Stimulated activated CD4-positive, alpha-beta T cell treated with anti-CD3 and anti-CD28 coated beads, Interleukin-1b, Interleukin-23, amount 100 ng/mL, for 1 hour (primary cell): ENCODE measurements at places on chromosomes 6 and 20.

DNA sequence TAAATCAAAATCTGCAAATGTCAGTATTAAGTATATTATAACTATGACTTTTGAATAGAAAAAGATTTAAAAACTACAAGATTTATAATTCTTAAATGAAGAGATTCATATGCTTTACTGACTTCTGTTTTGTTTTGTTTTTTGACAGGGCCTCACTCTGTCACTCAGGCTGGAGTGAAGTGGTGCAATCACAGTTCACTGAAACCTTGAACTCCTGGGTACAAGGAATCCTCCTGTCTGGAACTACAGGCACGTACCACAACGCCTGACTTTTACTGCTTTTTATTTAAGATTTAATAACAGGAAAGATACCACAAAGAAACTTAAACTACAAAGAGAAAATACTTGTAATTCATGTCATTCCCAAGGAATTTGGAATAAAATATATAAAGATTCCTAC lies 940.2 kb upstream of the CITED2 start:
- DNase-seq = no peak

DNA sequence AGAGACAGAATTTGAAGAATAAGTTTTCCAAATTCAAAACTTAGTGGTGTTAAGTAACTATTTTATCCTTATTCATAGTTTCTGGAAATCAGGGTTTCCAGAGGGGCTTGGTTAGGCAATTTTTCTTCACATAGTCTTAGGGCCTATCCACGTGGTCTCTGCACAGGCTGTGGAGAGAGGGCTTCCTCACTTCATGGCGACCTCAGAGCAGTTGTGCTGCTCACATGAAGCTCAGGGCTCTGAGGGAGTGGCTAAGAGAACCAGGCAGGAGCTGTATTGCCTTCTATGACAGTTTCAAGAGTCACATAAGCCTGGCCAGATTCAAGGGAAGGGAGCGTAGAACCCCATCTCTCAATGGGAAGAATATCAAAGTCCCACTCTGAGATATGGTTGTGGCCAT lies 13.9 kb upstream of the CD40 start:
- DNase-seq = no peak

- DNase-seq = no peak
Measured at GRCh38 chr6:39897698-39898097, 36.6 kb downstream of the MOCS1 start.

- DNase-seq = no peak
Measured at GRCh38 chr6:38033442-38033982, 214.0 kb downstream of the ZFAND3 start.

- no peak for DNase-seq
Measured at GRCh38 chr6:106115286-106115685, 29.1 kb downstream of the PRDM1 start.

GRCh38 chr20:5840411-5841002 lies 90.3 kb downstream of the SHLD1 start:
- no peak for DNase-seq

DNA sequence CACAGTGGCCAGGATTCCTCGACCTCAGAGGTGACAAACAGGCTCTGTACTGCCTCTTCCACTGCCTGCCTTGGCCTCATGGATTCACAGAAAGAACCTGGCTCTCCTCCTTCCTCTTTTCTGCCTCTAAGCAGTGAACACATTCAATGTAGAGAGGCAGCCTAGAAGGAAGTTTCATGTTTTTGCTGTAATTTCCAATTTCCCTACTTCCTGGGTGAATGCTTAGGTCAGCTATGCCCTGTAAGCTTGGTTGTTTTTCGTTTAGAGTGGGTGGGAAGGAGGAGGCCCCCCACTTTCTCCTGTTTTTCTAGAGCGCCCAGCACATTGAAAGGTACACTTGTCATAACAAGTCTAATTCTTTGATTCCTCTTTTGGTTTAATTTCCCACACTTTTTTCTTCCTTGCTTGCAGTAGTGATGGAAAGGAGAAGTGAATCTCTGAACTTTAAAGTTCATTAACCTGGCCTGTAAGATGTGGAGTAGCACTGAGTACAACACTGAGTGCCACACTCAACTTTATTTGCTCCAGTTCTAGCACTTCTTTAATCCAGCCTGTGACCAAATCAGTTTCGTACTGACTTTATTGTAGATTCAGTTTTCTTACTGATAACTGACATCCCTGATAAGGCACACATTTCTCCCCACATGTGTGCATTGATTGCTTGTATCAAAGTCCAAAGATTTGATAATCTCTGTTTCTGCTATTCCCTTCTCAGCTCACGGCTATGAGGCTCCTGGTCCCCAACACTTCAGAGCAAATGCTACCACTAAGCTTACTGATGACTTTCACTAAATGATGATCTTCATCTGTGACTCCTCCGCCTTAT lies 100.0 kb upstream of the MAN1A1 start:
- DNase-seq = no peak

DNA sequence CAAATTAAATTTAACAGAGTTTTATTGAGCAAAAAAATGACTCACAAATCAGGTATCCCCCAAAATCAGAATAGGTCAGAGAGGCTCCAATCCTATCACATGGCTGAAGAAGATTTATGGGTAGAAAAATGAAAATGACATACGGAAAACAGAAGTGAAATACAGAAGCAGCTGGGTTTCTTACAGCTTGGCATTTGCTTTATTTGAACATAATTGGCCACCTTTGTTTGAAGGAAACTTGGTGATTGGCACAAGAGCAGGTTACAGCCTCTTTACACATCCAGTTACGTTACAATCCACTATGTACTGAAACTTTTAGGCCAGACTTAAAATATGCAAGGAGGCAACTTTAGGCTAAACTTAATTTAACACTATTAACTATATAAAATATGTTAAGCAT lies 11.7 kb upstream of the TREM2 start:
- DNase-seq = no peak

- DNase-seq = no peak
Measured at GRCh38 chr20:62205618-62206387, 14.3 kb downstream of the HRH3 start.

GRCh38 chr6:69880601-69881000 lies 14.2 kb downstream of the COL19A1 start:
- DNase-seq = no peak

GRCh38 chr20:47038566-47039560 lies 144.2 kb downstream of the EYA2 start:
- no peak for DNase-seq

GRCh38 chr6:156167016-156167624 lies 610.1 kb upstream of the ARID1B start:
- no peak for DNase-seq

DNA sequence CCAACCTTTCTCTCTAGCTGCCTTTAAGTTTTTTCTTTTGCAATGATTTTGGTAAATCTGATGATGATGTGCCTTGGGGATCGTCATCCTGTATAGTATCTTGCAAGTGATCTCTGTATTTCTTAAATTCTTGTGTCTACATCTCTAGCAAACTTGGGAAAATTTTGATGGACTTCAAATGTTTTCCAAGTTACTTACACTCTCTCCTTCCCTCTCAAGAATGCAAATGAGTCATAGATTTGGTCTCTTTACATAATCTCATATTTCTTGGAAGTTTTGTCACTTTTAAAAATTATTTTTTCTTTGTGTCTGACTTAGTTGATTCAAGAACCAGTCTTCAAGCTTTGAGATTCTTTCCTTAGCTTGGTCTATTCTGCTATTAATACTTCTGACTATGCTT lies 176.4 kb downstream of the TBC1D32 start:
- no peak for DNase-seq

GRCh38 chr20:36370991-36371790 lies 65.1 kb downstream of the DLGAP4 start:
- DNase-seq = no peak
